ENCODE measurements at places on chromosomes 2 and 18. TPM values are rescaled to one million over a fixed set of nuclear protein-coding genes. Genes with fewer than 3 reads are reported as not detected.

Gene ERFE
- total RNA-seq: not detected

GRCh38 chr2:181879295-181879694 is 12.2 kb upstream of the ITPRID2 start:
- no peak for DNase-seq

- DNase-seq: no peak
Measured at GRCh38 chr18:53753601-53754000, 470.9 kb downstream of the MBD2 start.

- no peak for DNase-seq
Measured at GRCh38 chr2:232229911-232230310, 148.6 kb upstream of the ALPP start.

DNA sequence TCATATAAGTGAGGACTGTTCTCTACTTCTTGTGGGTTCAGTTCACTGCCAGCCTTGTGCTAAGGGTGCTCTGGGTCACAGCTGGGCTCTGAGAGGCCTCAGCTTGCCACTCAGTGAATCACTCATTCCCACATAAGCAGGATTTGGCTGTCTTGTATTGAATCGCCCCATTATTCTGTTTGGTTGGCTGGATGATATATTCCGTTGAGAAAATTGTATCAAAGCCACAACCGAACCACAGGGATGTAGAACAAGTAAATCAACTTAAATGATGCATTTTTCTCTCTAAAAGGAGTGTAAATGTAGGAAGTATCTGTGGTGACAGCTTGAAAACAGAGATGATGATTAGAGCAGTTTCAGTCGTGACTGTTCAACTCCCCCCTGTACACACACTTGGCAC is 39.6 kb downstream of the TTC39C start:
- DNase-seq: no peak
